ENCODE measurements at places on chromosomes 13 and 19.

DNA sequence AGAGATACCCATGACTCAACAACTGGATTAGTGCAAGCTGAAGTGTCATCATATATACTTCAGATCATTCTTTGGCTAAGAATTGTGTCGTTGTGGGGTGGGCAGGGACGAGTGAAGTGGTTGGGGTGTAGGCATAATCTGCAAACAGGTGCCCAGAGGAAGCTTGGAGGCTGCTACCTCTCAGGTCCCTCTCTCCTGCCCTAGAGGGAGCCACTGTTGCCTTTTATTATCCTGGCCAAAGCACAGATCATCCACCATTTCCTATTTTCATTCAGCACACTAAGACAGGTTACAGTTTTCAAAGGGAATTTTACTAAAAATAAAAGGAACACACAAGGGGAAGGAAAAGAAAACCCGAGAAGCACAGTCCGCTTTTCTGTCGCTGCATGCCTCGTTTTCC lies 126.6 kb downstream of the HS6ST3 start:
- no peak for DNase-seq

DNA sequence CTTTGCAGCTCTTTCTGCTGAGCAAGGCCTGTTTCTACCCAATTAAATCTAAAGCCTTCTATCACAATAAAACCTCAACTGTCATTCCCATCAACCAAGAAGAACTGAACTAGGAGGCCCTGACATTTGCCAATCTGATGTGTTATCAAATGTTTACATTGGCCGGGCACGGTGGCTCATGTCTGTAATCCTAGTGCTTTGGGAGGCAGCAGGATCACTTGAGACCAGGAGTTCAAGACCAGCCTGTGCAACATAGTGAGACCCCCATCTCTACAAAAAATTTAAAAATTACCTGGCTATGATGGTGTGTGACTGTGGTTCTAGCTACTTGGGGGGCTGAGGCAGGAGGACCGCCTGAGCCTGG lies 2.8 kb upstream of the FBXO17 start:
- no peak for DNase-seq

DNA sequence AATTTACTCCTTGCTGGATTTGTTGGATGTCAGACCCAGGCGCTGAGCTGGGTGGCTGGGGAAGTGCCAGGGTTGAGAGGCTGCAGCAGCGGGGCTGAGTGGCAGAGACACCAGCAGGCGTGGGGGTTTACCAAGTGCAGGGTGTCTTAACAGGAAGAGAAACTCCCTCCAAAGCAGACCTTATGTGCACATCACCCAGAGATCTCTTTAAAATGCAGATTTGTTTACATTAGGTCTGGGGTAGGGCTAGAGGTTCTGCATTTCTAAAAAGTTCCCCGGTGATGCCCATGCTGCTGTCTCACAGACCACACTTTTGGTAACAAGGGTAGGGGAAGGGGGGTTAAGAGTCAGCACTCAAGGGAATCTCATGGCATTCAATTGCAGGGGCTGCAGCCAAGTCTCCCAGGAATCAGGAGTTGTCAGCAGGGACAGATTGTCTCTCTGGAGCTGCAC lies 80.7 kb upstream of the OLFM4 start:
- no peak for DNase-seq

GRCh38 chr13:110746438-110746837 lies 32.9 kb downstream of the ING1 start:
- DNase-seq: no peak

- DNase-seq: no peak
These were observed 271.1 kb downstream of the KCNRG start for GRCh38 chr13:50286324-50286723.

- DNase-seq: no peak
These were observed 323.2 kb downstream of the OXGR1 start for GRCh38 chr13:96671073-96671472.

All from C1 segment of cervical spinal cord (tissue), 14 donors.